Muscle of back (tissue), 13 donors: ENCODE measurements at places on chromosomes 3 and 15.
A peak's percentile ranks its signal among the peaks of the same experiment; 100 is the strongest.

DNA sequence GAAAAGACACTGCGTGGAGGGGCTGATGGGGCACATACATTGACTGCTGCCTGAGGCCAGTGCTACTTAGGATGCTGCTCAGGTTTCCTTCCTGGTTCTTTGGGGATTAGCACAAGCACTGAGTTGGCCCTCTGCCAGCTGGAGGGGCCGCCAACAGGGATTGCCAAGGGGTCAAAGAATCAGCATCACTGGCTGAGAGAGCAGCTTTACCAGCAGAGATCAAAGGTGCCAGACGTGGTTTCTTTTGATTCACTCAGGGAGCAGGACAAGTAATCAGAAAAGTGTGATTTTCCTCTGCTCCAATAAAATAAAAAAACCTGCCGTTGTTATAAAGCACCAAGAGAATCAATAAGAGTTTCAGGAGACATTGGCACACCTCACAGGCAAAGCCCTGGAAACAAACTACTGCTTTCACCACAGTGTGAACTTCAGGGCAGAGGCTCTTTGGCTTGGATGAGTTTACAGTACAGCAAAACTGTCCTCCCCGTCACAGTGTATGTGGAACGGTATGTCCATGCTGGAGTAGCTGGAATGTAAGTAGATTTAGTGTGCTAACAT, 45.8 kb upstream of the FSIP1 start:
- peak; percentile 11 for DNase-seq

DNA sequence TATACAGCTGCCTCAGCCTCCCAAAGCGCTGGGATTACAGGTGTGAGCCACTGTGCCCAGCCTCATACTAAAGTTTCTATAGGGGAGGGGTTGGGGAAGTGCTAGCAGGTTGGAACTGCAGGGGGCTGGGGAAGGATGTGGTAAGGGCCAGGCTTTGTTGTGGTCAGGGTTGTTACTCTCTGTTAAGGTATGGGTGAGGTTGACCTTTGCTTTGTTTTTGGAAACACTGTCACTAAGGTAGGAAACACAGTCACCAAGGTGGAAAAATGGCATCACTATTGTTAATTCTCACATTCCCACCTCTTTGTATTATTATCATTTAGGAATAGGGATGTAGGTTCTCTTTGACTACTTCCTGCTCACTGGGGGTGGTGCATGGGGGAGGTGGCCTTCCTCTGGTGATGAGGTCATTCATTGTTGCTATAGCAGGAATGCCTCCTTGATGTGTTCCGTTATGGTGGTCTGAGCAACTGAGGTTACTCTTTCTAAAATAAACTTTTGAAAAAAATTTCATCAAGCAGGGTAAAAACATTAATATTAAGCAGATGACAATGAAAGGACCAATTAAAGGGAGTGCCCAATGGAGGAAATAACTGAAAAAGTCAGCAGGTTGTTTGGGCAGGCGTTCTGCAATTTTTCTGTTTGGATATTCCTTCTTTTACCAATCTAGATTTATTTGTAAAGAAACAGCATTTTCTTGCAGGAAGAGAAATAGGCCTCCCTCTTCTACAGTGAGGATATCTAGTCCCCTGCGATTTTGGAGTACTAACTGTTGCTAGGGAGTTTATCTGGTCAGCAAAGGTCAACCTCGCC, 150.5 kb downstream of the WDR76 start:
- DNase-seq: no peak

GRCh38 chr3:40613306-40613705, 88.5 kb downstream of the ZNF621 start:
- no peak for DNase-seq

DNA sequence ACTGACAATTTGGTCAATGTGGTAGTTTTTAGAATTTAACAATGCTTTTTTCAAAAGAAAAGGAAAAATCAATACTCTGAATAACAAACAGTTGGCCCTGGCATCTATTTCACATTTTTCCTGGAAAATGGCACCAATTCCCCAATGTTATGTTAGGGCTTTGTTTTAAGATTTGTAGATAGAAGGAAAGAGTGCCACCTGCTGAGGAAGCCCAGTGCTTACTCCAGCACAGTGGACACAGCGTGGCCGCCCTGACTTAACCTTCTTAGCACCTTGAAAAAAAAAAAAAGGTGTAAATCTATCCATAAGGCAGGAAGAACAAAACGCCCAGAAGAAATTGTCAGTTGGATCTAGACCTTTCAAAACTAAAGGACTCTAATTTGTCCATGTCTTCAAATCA, 110.7 kb upstream of the CNTN4 start:
- DNase-seq: no peak

DNA sequence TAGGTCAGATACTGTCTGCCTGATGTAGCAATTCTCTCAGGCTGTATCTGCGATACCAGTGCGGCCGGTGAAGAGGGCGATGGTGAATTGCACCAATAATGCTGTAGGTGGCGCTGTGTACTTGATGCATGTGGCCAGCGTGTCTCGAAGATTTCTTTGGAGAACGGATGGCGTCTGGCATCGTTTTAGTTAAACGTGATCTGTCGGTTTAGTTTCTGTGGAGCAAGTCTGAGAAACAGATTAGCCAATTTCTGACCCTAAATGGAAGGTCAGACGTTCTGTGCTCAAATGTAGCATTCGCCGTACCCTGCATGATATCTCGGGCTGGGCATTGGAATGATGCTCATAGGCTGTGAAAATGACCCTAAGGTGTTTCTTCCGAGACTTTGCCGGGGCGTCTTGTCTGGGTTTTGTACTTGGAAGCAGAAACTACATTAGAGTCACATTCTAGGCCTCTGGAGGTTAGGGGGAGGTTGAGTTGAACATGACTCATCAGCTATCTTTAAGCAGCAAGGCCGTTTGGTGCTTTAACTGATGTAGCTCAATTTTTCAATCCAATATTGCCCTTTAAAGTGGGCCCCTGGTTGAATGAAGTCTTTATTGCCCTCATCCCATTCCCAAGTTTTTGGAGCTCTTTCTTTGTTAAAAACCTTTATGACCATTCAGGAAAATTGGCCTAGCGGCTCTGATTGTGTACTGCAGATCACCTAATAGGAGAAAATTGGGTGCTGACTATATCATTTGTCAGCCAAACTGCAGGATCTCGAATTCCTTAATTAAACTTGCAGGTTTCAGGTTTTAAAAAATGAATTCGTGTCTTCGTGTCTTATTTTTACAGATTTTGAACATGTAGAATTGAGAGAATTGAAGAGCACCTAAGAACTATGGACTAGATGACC, 80.0 kb downstream of the SQOR start:
- DNase-seq: peak; percentile 59

DNA sequence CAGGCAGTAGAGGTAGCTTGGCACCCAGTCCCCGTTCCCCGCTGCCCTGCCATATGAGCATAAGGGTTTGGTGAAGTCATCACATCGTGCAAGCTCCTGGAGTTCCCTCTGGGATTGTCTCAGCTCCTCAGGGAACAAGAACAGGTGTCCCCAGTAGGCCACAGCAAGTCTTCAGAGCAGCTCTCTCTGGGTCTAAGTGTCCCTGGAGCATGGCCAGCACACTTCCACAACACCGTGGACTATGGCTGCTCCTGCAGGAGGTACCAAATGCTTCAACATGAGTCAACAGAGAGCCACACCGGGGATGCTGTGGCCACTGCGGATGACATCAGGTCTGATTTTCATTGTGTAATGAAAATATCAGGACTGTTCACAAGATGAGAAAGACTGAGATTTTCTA, 23.1 kb downstream of the ABHD6 start:
- no peak for DNase-seq

- no peak for DNase-seq
These were observed 35.6 kb downstream of the SCAP start for GRCh38 chr3:47440131-47440530.

DNA sequence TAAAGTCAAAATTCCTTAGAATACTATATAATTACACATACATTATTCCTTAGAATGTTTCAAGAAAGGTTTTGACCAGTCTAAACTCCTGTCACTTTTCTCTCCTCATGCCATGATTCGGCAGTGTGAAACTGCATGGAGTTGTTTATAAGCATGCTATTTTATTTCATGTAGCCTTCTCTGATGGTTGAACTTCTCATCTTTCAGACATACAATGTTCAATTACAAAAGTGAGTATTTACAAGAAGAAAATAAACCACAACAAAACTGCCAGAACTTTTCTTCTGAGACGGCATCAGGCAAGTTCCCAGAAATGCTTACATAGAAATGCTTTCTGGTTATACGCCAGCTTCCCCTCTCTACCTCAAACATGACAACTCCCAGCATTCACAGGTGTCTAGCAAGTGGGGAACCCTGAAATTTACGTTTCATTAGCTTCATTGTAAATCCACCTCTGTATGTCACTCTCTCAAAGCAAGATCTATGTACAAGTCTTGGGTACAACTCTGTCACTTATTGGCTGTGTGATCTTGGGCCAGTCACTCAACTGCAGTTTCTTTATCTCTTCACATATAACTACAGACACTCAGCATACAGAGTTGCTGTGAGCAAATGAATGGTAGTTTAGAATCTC, 42.7 kb downstream of the HDGFL3 start:
- no peak for DNase-seq

DNA sequence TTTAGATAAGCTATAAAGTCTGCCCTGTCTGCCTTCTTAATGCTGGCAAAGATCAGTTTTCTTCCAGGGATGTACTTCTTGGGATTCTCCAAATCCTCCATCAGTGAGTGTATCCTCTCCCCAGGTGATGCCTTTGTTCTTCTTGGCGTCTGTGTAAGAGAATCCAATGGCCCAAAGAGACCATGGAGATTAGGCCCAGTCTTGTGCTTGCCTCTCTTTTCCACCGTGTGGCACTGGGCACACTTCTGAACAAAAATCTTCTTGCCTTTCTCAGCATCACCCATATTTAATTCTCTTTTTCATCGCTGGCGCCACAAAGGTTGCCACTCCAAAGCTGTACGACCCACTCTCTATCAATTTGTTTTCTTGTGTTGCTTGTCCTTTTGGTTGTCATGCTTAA, 32.2 kb upstream of the TAMM41 start:
- DNase-seq: no peak

DNA sequence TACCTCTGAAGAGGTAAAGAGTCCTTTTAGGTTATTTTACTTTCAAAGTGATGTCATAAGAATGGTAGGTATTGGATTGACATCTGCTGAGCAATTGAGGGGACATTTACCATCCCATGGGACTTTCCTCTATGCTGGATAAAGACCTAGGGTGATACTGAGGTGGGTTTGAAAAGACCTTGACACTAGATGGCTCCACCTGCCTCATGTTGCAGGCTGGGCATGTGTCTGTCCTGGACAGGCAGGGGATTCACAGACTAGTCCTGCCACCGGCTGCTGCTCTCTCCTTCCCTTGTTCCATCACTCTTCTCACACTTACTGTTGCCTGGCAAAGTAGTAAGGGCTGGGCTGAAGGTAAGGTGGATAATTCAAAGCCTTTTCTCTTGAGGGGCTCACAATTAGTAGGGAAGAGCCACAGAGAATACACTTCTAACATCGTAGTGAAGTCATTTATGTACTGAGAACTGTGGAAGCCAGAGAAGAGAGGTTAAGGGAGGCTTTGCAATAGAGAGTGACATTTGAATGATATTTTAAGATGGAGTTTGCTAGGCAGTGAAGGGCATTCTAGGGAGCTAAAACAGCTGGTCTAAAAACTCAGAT, 27.7 kb downstream of the TRAK1 start:
- no peak for DNase-seq

DNA sequence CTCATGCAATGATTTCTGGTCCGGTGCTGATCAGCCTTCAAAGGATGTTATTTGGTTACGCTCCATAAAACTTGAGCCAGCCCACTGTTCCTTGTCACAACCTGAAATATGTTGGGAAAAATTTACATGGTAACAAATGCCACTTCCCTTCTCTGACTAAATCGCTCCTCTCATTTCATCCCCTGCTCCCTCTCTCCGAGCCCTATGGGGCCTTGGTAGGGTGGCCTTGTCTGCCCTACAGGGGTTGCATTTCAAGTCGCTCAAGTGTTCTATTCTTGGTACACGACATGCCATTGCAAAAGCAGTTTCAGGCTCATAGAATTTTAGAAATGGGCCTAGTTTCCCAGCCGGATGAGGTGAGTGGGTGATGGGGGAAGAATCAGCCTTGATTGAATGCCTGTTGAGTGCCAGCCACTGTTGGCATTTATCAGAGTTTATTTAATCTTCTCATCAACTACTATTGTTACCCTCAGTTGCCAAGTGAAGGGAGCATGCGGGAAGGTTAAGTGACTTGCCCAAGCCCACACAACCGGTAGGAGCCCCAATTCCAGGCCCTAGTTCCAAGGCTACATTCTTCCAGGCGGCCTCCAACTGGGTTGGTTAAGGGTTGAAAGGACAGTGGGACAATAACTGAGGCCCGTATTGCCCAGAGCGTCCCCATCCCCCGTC, 961 bp upstream of the ABHD2 start:
- no peak for DNase-seq
